ENCODE measurements at places on chromosomes 11 and 22.

GRCh38 chr11:104817973-104818372, 80.3 kb downstream of the CASP12 start:
- DNase-seq = no peak

- no peak for DNase-seq
Measured at GRCh38 chr11:70034740-70035365, 43.3 kb upstream of the ANO1 start.

GRCh38 chr11:79400717-79401330, 40.0 kb downstream of the TENM4 start:
- peak; percentile 38 for DNase-seq

GRCh38 chr22:35743326-35743860, 25.7 kb downstream of the APOL5 start:
- DNase-seq = no peak

- no peak for DNase-seq
Measured at GRCh38 chr22:48760481-48761390, 1066.9 kb downstream of the BRD1 start.

- no peak for DNase-seq
Measured at GRCh38 chr11:114562166-114562916, 2.7 kb upstream of the NXPE1 start.
